D721Med (cell line): ENCODE measurements at places on chromosomes 4 and X.

DNA sequence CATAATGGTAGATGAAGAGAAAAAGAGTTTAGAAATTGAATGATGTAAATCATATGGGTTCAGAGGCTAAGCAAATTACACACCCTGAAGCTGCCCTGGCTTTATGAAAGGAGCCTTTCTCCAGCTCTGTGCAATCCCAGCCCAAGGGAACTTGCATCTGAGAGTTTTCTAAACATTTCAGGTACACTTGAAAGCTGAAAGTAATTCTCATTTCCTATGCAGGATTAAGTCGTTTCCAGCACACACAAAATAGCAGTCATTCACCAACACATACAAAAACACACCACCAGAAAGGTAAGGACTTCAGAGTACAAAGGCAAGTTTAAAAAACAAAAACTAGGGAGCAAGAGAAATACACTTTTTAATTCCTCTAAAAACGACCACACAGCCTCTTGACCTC is 1.7 kb downstream of the PDGFC start:
- DNase-seq: no peak

- DNase-seq: no peak
Observed at GRCh38 chrX:46169808-46170207, 375.4 kb downstream of the ZNF674 start.

- no peak for DNase-seq
Observed at GRCh38 chrX:44042116-44042515, 68.9 kb upstream of the NDP start.

GRCh38 chr4:37935026-37935425 is 25.2 kb upstream of the PTTG2 start:
- DNase-seq: no peak

GRCh38 chr4:89837385-89837992 is 528 bp upstream of the SNCA start:
- DNase-seq: peak; percentile 23

DNA sequence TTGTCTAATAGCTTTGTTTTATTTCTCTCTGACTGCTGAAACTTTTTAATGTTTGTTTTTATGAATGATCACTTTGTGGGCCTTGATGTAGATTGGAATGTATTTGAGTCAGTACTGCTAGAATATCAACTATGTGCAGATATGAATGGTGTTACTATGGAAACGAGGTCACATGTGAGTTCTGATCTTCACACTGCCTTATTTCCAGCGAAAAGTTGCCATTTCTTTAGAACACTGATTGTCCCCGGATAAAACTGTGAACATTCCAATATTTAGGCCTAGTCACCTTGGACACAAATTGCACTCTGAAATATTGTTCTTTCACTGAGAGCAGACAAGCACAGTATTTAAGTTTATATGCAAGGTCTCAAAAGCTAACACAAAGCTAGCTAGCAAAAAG is 27.2 kb upstream of the MAGED1 start:
- no peak for DNase-seq

- no peak for DNase-seq
Observed at GRCh38 chrX:85964744-85965143, 82.6 kb downstream of the CHM start.

- no peak for DNase-seq
Observed at GRCh38 chrX:56762707-56763555, 33.9 kb downstream of the NBDY start.

DNA sequence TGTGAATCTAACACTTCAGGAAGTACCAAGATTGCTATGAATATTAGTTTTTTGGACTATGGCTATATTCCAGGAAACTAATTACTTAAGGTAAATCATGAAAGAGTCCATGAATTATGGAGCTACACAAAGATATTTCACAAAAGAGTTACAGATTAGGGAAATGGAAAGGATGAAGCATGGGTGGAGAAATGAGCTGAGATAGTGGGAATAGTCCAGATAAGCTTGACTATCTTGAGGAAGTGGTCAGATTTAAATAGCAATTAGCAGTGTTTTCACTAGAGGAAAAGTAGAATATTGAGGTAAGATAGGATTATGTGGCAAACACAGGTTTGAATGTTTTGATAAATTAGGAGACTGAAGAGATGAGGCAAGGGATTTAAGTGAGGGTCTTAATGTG is 42.1 kb upstream of the C1GALT1C1 start:
- DNase-seq: no peak

GRCh38 chr4:171118091-171118490 is 695.1 kb upstream of the GALNTL6 start:
- no peak for DNase-seq

GRCh38 chrX:152165033-152165743 is 26.8 kb upstream of the MAGEA10 start:
- no peak for DNase-seq

DNA sequence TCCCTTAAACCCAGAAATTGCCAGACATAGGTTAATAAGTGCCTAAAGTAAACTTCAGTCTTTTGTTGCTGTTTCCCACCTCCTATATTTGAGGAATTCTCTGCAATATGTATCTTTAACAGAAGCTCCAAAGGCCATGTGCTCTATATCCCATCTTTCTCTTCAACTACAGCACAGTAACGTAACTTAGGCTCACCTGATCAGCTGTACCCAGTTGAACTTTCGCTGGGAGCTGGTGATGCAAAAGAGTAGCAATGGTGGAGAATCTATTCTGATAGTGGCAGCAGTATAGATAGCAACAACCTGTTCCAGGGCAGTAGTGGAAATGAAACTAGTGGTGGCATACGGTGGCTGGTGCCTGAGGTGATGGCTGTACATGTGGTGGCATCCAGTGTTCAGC is 33.2 kb upstream of the YTHDC1 start:
- DNase-seq: no peak
